LoVo (cell line): ENCODE measurements at places on chromosomes 6 and 20.

GRCh38 chr6:100808638-100809275 is 72.4 kb downstream of the ASCC3 start:
- no peak for DNase-seq

GRCh38 chr20:43564993-43565757 is 6.3 kb downstream of the SGK2 start:
- DNase-seq = no peak

DNA sequence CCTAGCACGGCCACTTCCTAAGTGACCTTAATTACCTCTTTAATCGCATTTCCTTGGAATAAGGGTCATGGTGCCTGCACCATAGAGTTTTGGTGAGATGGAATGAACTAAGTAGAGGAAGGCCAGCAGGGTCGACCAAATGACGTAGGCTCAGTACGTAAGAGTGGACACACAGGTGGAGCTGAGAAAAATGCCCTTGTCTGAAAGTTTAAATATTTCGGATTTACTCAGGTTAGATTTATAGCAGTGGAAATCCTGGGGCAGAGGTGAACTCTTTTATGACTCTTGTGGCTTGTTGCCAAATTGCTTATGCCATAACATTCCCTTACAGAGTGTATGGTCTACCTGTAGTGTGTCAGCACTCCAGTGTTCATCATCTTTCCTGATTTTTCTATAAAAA is 23.6 kb upstream of the BTBD3 start:
- peak; percentile 78 for DNase-seq

GRCh38 chr6:18985061-18985460 is 597.9 kb downstream of the RNF144B start:
- no peak for DNase-seq

- DNase-seq = no peak
These were observed 36.3 kb downstream of the PLEKHG1 start for GRCh38 chr6:150635906-150636514.

DNA sequence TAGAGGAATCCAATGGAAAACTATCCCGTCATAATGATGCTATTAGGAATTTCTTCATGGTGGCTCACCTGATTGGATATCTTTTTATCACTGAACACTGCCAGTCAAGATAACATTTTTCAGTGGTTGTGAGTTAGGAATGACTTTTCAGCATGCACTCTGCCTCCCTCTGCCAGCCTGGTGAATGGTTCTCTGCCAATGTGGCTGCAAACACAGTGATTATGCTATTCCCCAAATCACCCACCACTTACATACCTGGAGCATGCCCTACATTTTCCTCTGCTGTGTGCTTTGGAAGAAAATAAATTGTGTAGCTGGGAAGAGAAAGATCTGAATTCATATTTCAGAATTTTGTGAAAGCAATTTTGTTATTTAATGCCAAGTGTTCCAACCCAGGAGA is 102.6 kb upstream of the LAMP5 start:
- no peak for DNase-seq

- no peak for DNase-seq
These were observed 170.0 kb downstream of the MRPL14 start for GRCh38 chr6:43957273-43957672.

DNA sequence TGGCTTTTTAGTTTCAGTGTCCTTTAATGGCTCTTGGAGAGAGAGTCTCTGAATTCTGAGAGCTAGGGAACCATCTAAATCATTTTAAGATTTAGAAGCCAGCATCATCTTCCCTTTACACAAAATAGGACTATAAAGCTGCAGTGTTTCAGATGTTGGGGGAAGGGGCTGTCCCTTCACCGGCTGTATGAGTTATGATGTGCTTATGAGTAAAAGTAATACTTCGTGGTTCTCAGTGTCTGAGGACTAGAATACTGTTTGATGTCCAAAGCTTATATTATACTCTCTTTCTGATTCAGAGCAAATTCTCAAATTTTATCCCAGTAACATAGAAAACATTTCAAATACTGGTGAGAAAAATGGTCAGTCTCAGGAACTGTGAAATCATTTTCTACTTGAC is 63.5 kb upstream of the FAM8A1 start:
- no peak for DNase-seq

DNA sequence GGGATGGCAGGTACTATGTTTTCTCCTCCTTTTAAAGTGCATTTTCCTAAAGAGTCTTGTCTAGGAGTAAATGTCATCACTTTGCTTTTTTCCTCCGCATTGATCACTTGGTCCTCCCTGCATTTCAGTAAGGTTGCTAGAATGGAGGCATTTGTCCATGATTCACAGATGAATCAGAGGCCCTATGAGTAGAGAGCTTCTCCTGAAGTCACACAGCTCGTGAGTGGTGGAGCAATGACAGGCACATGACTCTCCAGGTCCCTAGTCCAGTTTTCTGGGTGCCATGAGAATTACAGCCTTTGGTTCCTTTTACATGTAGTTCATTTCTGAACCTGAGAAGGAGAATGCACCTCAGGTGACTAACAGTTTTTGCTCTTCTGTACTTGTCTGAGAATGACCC is 50.5 kb downstream of the HLA-A start:
- no peak for DNase-seq

DNA sequence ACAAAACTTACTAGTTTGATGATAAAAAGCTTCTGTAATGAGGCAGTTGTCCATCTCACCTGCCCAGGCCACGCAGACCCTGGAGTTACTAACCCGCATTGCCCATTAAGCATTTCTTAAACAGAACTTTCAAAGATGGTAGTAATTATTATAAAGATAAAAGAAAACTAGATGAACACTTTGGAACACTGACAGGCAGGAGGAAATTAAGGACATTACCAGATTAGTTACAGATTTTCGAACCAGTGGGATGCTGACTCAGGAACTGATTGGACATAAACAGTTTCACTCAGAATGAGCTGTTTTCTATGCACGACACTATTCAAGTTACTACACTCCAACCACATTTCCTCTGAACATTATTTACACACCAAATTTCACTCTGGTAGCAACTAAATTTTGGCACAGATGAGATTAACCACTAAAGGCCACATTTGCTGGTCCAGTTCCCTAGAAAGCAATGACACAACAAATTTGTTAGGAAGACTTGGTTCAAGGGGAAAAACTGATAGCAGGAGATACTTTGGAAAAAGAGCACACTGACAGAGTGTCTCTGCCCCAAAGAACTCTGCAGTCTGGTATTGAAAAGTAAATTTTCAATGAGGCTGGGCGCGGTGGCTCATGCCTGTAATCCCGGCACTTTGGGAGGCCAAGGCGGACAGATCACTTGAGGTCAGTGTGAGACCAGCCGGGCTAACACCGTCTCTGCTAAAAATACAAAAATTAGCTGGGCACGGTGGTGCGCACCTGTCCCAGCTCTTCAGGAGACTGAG is 3.0 kb downstream of the ROMO1 start:
- DNase-seq = no peak

- DNase-seq = no peak
These were observed 290.5 kb upstream of the MANEA start for GRCh38 chr6:95286874-95287273.

DNA sequence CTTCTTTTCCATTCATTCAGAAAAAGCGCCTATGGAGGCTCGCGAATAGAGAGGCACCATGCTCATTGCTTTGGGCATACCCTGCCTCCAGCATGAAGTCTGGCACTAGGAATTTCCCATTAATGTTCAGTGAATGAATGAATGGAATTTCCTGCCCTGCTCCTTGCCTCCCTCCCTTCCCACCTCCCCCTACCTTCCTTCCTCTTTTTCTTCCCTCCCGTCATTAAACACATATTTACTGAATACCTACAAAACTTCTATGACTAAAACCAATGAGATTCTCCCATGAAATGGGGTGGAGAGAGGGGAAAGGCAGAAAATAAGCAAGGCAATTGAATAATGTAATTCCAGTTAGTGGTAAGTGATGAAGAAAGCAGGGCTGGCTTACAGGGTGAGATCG is 213.8 kb upstream of the AGPAT4 start:
- no peak for DNase-seq

GRCh38 chr6:52574709-52575501 is 2.0 kb downstream of the TRAM2 start:
- no peak for DNase-seq
